Osteoblast (primary cell): ENCODE measurements at places on chromosomes 1 and 21. TPM values are rescaled to one million over a fixed set of nuclear protein-coding genes. Genes with fewer than 3 reads are reported as not detected.
A peak's percentile ranks its signal among the peaks of the same experiment; 100 is the strongest.

OVAAL gene
- not detected in 2 replicates for total RNA-seq

PRMT6 gene
- total RNA-seq = 18.9 and 22.4 TPM in 2 replicates

MSH4 gene
- total RNA-seq = under 0.01 and 0.29 TPM in 2 replicates

ZNF648 gene
- not detected in 2 replicates for total RNA-seq

UTS2 gene
- under 0.01 and 0.29 TPM in 2 replicates for total RNA-seq

- no peak within 1 kb of the TSS for H3K4me3 ChIP-seq
- peaks cover 4% of the 10 kb centered on the region for H3K27me3 ChIP-seq
- no peak for DNase-seq
- no peaks in the 10 kb centered on the region for H3K36me3 ChIP-seq
Measured at GRCh38 chr1:162376691-162377090, at the start of gene SPATA46. TSS of gene SPATA46 (minus strand) at chr1:162376854. CDS start at chr1:162376790, 64 bp downstream.

GRCh38 chr1:96843196-96843595, 121.6 kb downstream of the PTBP2 start:
- no peaks in the 10 kb centered on the region for H3K4me1 ChIP-seq
- no peak overlapping the region for H3K27ac ChIP-seq
- no peak for DNase-seq
- no peaks in the 10 kb centered on the region for H3K36me3 ChIP-seq
- H3K4me3 ChIP-seq = no peak overlapping the region
- H3K27me3 ChIP-seq = no peaks in the 10 kb centered on the region

- no peak overlapping the region for H3K4me3 ChIP-seq
- H3K27ac ChIP-seq = no peak overlapping the region
- no peaks in the 10 kb centered on the region for H3K27me3 ChIP-seq
- no peak for DNase-seq
Measured at GRCh38 chr1:76620371-76620770, 246.9 kb upstream of the ST6GALNAC5 start.

DNA sequence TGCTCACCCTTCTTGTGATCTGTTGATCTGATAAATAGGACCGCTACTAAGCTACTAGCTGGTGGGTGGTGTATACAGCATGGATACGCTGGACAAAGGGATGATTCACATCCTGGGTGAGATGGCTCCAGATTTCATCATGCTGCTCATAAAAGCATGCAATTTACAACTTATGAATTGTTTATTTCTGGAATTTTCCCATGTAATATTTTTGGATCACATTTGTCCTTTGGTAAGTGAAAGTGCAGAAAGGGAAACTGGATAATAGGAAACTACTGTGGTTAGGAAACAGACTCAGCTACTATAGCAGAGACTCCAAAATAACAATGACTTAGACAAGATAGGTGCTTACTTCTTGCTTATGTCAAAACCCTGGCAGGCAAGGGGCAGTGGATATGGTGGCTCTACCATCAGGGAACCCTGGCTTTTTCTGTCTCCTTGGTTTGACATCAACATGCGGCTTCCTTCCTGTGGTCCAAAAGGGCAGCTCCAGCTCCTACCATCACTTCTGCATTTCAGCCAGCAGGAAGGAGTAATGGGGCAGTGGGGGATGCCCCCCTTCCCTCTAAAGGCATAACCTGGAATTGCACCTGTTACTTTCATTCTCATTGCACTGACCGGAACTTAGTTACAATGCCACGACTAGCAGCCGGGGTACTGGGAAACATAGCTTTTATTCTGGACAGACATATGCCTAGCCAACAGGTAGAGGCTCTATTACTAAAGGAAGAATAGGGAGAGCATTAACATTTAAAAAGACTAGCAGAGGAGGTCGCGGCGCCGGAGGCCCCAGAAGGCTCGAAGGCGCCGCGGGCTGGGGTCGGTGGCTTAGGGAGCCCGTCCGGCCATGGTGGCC, 13.8 kb upstream of the AK2 start:
- peak overlapping the region; percentile 84 for H3K27ac ChIP-seq
- DNase-seq = peak; percentile 89
- no peaks in the 10 kb centered on the region for H3K36me3 ChIP-seq
- H3K27me3 ChIP-seq = no peaks in the 10 kb centered on the region
- H3K4me1 ChIP-seq = peaks cover 13% of the 10 kb centered on the region

GRCh38 chr1:212514056-212514614, 81.4 kb downstream of the NENF start:
- no peaks in the 10 kb centered on the region for H3K36me3 ChIP-seq
- H3K27ac ChIP-seq = no peak overlapping the region
- H3K4me3 ChIP-seq = peak overlapping the region; percentile 53
- DNase-seq = peak; percentile 80
- peaks cover 8% of the 10 kb centered on the region for H3K4me1 ChIP-seq

DNA sequence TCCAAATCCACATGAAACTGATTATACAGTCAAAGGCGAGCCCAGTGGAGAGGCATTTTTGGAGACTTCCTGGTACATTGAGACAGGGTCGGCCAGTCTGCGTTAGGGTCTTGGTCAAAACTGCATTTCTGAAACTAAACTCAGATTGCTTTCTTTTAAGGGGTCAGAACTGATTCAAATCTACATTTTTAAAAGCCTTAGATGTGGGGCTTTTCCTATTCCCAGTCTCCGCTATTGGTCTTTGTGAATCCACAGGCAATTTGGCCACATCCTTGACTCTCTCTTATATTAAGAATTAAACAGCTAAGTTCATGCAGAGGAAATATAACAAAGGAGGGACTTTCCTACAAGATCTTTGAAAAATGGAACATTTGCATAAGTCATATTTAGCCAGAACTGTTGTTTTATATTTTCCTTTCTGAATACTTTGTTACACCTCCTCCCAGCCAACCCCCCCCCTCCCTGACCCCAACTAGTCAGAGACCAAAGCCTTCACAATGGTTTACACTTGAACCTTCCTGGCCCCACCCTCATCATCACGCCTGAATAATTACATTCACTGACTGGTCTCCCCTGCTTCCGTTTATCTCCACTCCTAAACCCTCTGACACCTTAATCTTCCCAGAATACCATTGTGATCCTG, 30.9 kb downstream of the SELL start:
- H3K27ac ChIP-seq = no peak overlapping the region
- H3K36me3 ChIP-seq = no peaks in the 10 kb centered on the region

GRCh38 chr1:53172426-53173128, 24.0 kb upstream of the CPT2 start:
- peak overlapping the region; percentile 33 for H3K4me3 ChIP-seq
- peaks cover 28% of the 10 kb centered on the region for H3K4me1 ChIP-seq
- no peaks in the 10 kb centered on the region for H3K27me3 ChIP-seq
- peak overlapping the region; percentile 14 for H3K27ac ChIP-seq
- DNase-seq = peak; percentile 94

DNA sequence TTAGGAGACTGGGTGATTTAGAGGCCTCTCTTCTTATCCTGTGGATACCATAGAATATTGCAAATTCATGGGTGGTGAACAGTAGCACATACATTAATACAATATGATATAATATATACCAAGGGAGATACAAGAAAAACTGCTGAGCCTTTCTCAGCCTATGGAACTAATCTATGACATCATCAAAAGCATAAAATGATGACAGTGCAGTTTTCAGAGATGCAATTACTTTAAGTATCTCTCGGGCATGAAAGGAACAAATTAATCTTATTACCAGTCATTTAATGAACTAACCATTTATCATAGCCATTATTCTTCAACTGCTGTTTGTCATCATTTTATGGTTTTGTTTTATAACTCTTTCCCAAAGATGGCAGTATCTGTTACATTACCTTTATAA, 3.5 kb downstream of the CHODL start:
- H3K27me3 ChIP-seq = no peaks in the 10 kb centered on the region
- no peak overlapping the region for H3K4me3 ChIP-seq
- DNase-seq = no peak

DNA sequence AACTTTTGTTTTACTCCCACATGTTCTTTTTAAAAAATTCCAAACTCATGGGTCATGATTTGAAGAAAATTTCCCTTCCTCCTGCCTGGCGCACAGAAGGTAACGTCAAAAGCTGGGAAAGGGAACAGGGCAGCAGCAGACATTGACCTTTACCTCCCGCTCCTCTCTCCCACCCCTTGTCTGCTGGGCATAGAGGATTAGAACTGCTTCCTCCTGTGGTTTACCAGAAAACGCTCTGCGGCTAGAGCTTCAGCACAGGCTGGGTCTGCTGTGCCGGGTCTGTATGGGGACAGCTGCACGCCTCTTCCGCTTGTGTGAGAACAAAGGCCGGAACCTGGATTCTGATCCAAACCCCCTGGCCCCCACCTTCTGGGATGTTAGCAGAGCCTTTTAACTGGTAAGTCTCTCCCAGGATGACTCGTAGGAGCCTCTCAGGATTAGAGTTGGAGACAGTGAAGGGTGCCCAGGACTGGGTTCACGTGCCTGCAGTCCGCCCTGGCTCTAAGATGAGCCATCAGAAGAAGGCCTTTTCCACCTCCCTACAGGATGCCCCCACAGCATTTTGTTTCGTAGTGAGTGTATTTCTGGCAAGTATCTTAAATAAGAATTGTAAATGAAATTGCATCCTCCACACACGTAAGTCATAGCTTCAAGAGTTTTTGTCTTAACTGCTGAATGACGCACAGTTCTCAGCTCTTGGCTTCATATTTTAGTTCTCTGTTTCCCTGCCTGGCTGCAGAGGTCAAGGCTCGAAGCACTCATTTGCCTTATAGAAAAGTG, 5.2 kb downstream of the H6PD start:
- H3K4me1 ChIP-seq = peaks cover 39% of the 10 kb centered on the region
- no peaks in the 10 kb centered on the region for H3K27me3 ChIP-seq
- H3K4me3 ChIP-seq = peak overlapping the region; percentile 9
- H3K36me3 ChIP-seq = peaks cover 9% of the 10 kb centered on the region

DNA sequence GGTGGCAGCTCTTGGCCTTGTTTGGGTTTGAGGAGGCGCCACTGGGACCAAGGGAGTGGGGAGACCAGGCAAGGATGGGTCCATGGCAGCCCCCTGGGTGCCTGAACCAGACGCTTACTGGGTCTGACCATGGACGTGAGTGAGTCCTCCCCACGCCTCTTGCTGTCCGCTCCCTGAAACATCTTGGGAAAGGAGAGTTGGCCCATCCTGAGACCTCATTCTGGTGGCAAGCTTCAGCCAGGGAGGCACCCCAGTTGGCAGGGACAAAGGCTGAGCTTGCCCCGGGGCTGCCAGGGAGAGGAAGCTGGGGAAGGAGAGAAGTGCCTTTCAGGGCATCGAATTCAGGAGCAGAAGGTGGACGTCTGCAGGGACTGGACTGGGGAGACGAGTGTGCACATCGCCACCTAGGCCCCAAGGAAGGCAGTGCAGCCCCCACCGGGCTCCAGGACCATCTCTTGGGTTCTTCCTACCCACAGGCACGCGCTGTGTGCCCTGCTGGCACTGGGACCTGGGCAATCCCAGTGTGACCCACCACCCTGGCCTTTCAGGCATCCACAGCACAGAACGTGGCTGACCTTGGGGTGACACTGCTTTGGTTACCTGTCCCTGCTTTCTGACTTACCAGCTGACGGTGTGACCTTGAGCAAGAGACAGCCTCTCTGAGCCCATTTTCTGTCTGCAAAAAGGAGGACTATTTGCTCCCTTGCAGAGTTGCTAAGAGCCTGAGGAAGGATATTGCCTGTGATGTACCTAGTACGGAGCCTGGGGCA, 132.9 kb upstream of the WNT4 start:
- peaks cover 32% of the 10 kb centered on the region for H3K27me3 ChIP-seq
- H3K4me1 ChIP-seq = no peaks in the 10 kb centered on the region
- H3K36me3 ChIP-seq = no peaks in the 10 kb centered on the region
- H3K27ac ChIP-seq = no peak overlapping the region
- peak; percentile 97 for DNase-seq
- H3K4me3 ChIP-seq = no peak overlapping the region

GRCh38 chr1:44526295-44527073, 121.4 kb downstream of the RNF220 start:
- H3K36me3 ChIP-seq = no peaks in the 10 kb centered on the region
- peaks cover 46% of the 10 kb centered on the region for H3K27me3 ChIP-seq
- no peak overlapping the region for H3K4me3 ChIP-seq

DNA sequence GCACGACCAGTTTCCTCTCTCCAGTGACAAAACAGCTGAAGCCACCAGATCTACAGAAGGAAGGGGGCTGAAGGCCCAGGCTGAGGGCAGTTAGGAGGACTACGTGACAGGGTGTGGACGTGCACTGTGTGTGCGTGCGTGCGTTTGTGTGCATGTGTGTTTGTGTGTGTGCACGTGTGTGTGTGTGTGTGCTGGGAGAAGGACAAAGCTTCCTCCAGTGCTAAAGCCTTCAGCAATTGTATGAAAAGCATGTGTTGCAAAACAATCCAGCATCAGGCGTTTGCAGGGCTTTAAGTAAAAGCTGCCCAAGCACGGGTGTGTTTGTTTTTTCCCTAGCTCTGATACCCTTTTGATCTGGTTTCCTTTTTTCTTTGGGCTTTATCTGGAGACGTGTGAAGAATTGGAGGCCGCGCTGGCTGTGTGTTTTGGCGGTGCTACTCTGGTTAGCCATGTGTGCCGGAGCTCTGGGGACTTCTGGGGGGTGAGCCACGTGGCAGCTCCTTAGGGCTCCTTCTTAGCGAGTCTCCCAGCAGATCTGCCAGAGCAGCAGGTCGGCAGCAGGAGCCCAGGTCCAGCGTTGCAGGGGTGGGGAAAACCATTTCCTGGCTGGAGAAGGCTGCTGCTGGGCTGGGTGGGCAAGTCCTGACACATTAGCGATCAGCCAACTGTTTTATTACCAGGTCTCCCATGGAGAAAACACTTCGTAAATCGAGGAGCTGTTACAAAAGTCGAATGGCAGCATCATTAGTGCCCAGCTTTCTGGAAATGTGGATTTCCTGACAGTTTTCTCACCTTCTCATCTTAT, 73.4 kb downstream of the UCK2 start:
- peak; percentile 19 for DNase-seq
- peak overlapping the region; percentile 99 for H3K27ac ChIP-seq
- peaks cover 24% of the 10 kb centered on the region for H3K36me3 ChIP-seq
- H3K27me3 ChIP-seq = no peaks in the 10 kb centered on the region

DNA sequence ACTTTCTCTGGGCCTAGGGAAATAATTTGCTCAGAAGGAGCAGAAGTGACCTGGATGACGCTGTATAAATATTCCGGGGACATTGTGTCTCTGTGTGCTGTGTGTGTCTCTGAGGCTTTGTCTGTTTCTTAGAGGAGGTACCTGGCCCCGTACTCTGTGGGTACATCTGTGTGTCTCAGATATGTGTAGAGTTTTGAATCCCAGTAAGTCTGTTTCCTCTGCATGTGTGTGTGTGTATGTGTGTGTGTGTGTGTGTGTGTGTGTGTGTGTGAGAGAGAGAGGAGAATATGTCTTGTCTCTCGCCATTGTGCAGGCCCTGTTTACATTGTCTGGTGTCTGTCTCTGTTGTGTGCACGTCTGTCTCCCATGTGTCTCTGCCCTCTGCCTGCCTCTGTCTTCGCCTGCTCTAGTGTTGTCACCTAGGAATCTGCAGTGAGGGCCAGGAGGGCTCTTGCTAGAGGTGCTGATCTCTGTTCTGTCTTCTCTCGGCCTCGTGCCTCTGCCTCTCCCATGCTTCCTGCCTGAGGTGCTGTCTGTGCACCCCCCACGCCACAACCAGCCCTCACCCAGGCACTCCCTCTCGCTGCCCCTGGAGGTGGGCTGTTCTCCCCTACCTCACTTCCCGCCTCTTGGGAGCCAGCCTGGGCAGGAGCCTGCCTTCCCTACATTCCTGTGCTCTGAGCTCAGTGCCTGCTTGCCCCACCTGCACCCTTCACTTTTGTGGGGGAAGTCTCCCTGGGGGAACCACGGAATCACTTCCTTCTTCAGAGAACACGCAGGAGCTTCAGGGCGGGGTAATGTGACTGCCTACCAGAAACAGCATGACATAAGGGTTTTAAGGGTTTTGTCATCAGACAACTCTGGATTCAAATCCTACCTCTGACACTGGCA, 5.9 kb downstream of the MAP7D1 start:
- no peak for DNase-seq
- H3K4me1 ChIP-seq = peaks cover 68% of the 10 kb centered on the region
- peak overlapping the region; percentile 61 for H3K4me3 ChIP-seq
